GM23338 (cell line): ENCODE measurements at places on chromosomes 5 and 9. TPM values are rescaled to one million over a fixed set of nuclear protein-coding genes. Genes with fewer than 3 reads are reported as not detected.

- DNase-seq: no peak
Measured at GRCh38 chr5:29203049-29203448, 1990.4 kb upstream of the CDH6 start.

Gene MEIKIN
- polyA plus RNA-seq: not detected in 2 replicates

GRCh38 chr5:68032216-68032762 lies 183.3 kb upstream of the PIK3R1 start:
- no peak for DNase-seq

Gene INSL6
- polyA plus RNA-seq: 0.19 TPM in 1 of 2 replicates, not detected in the other

DNA sequence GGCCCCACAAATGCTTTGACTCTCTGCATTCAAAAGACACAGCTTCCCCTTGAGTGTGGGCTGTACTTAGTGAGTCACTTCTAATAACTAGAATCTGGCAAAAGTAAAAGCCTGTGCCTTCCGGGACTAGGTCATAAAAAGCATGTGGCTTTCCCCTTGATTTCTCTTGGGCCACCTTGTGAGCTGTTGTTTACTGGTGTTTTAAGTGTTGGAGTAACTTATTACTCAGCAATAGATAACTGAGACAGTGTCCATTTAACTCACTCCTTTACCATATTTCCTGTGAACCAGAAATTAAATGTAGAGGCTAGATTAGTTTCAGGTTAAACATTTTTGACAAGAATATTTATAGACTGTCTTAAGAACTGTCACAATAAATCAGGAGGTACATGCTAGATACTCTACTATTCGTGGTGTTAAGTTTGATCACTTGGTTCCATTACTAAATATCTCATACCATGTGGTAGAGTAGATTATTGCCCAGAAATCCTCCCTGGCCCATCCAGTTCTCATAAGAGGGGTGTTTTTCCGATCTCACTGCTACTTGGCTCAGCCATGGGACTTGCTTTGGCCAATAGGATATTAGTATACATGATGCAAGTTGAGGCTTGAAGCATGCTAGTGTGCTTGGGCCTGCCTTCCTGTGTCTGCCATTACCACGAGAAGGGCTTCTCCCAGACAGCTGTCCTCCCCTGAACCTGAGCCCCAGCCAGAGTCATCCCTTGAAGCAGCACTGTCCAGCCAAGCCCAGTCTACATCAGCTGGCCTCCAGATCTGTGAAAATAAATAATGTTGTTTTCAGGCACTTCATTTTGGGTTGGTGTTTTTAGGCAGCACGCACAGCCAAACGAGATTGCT lies 10.4 kb upstream of the CMBL start:
- DNase-seq: no peak

DNA sequence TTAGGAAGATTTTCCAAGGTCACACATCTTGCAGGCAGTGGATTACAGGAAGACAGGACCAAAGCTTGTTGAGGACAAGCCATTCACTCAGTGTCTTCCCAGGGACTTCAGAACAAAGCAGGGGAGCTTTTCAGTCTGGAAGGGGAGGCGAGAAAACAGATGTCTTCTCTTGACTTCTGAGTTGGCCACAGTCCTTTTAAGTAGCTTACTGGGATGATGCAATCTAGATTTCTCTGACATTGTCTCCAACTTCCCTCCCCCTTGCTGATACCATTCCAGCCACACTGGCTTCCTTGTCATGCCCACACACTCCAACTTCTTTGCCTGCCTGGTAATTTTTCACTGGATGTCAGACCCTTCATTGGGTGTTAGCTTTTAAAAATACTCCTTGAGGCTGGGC lies 174.2 kb upstream of the TBC1D2 start:
- DNase-seq: no peak

GRCh38 chr5:76084496-76085242 lies 1.5 kb downstream of the SV2C start:
- DNase-seq: peak; percentile 61

DNA sequence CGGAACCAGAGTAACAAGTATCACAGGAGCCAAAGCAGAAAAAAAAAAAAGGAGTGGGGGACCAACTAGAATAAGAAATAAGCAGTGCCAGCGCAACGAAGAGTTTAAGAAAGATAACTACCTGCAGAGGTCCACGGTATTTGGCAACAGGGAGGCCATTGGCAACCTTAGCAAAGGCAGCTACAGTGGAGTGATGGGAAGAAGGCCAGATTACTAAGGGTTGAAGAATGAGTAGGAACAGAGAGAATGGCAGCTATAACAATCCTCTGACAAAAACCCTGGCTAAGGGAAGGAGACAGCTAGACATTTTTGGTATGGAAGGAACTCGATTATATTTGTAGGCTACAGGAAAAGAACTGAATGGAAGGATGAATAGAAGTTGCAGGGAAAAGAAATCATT lies 93.4 kb upstream of the DMAC1 start:
- DNase-seq: no peak

DNA sequence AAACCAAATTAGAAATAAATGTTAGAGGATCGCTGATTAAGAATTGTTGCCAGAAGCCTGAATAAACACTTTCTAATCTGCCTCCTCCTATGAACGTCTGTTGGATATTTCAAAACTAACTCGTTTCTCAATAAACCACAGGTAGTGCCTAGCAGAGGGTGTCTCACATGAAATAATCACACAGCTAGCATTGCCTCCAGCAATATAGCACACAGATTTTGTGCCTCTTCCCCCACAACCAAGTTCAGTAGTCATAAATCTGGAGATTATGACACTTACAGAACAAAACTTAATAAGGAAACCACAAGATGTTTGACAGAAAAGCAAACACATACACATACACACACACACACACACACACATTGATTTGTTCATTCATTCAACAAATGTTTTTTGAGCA lies 173.2 kb upstream of the CDH10 start:
- no peak for DNase-seq

GRCh38 chr9:99375481-99375880 lies 153.4 kb downstream of the SEC61B start:
- no peak for DNase-seq

- DNase-seq: peak; percentile 66
Measured at GRCh38 chr5:19795218-19795617, 192.8 kb downstream of the CDH18 start.

DNA sequence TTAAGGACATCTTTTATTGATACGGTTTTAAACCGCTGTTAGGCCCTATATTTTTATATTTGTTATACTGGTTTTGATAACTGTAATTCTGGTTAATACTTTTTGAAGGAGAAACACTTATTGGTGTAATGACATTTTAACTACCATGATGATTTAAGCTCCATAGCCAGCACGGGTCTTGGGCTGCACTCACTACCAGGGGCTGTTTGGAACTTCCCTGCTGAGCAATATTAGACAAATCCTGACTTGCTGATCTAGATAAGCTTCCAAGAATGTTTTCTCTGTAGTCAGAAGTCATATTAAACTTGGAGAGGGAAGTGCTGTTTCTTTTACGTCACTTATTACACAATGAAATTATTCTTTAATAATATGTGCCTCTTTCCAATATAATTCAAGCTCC lies 540.0 kb upstream of the GRAMD2B start:
- DNase-seq: no peak

Gene MIGA2
- polyA plus RNA-seq: 15.3 and 19.3 TPM in 2 replicates

- DNase-seq: peak; percentile 77
Measured at GRCh38 chr9:25677301-25678146, 720 bp downstream of the TUSC1 start.

Gene PCYOX1L
- 5.9 and 6.7 TPM in 2 replicates for polyA plus RNA-seq

GRCh38 chr9:24210641-24211040 lies 335.1 kb downstream of the IZUMO3 start:
- no peak for DNase-seq

Gene PCDHGC4
- polyA plus RNA-seq: 0.31 TPM in 1 of 2 replicates, not detected in the other

DNA sequence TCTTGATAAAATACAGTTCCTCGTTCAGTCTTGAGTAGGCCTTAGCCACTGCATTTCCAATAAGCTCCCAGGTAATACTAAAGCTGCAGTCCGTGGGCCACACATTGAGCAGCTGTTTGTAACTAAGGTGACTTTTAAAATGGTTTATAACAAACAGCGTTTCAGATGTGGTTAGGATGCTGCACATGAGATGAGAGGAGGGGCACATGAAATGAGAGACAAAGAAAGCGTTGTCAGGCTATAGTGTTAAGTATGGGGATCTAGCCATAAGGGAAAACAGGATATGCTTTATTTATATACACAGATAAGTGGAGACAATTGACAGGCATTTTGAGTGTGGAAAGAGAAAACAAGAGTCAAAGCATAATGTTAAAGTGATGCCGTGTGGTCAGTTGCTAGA lies 89.9 kb downstream of the PAM start:
- DNase-seq: no peak

DNA sequence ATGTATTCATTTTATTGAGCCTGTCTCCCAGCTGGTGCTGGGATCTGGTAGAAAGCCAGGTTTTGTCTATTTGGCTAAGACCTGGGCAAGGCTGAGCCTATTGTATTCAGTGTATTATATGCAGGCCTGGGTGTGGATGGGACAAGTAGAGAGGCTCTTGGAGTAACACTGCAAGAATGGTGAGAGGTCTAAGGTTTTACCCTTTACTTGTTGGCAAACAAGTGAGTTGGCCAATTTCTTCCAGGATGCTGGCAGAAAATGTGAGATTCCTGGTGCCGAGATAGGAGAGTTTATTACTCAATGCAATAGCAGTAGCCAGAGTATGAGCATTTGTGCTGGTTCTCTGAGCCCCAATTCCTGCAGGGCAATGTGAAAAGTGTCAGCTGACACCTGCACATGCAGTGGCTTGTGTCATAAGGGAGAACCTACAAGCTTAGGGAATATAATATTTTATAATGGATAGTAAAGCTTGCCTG lies 141.7 kb upstream of the PRLR start:
- no peak for DNase-seq

GRCh38 chr5:82918311-82919031 lies 158.7 kb downstream of the TMEM167A start:
- DNase-seq: no peak

DNA sequence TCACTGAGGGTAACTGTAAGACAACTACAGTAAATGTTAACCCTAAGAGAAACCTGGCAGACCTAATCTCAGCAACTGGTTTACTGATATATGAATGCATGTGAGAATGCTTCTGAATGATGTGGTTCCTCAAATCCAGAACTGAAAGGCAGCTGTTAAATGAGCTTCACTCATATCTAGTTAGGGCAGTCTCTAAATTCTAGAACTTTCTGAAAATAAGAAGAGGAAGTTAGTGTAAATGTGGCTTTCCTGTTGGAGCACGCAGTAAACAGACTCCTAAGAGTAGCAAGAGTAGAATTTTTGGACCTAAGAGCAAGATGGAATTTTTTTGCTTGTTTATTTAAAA lies 117.9 kb upstream of the KCNN2 start:
- DNase-seq: no peak

Gene F2RL1
- polyA plus RNA-seq: 15.3 and 16.2 TPM in 2 replicates
